ENCODE measurements at places on chromosomes 1 and 21.
A peak's percentile ranks its signal among the peaks of the same experiment; 100 is the strongest.

GRCh38 chr21:31161157-31161556 lies 122.9 kb upstream of the KRTAP19-8 start:
- no peak for DNase-seq

GRCh38 chr1:45879885-45880598 lies 76.6 kb downstream of the MAST2 start:
- DNase-seq, result no peak

DNA sequence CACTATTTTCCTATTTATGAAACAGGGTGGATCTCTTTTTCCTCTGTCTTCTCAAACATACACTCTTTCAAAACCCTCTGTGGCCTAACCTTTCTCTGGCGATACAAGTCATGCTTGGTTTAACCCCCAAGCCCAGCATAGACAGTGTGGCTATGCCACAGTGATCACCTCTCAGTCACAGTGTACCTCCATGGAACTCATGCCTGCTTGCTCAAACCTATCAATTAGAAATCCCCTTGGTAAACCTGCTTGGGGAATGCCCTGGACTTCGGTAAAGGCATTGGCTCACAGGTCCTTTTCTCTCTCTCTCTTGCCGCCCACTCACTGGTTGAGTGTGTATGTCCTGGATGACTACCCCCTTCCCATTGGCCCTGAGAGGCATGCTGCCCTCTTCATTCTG lies 147.5 kb downstream of the CYYR1 start:
- no peak for DNase-seq

DNA sequence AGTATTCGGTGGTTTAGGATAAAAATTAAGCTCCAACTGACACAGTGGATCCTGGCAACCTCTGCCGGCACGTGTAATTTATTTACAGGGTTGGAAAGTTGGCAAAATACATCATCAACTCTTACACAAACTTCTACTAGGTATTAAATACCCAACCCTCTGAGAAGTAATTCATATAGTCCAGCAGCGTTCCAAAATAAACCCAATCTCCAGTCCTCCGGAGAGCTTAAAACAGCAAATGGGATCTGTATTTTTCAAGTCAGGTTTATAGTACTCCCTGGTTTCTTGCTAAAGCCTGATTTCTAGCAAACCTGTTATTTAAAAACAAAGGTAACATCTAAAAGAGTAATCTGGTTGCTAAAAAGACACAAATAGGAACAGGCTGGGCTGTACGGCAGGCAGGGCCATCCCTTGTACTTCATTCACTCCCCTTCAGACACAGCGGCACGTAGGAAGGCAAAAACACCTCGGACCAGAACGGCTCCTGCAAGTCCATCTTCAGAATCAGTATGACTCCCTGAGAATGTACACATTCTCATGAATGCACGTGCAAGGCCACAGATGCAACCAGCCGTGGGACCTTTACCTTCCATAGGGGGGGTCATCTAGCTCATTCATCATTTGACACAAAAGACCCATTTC lies 8.6 kb downstream of the GLIS1 start:
- DNase-seq, result peak; percentile 62

DNA sequence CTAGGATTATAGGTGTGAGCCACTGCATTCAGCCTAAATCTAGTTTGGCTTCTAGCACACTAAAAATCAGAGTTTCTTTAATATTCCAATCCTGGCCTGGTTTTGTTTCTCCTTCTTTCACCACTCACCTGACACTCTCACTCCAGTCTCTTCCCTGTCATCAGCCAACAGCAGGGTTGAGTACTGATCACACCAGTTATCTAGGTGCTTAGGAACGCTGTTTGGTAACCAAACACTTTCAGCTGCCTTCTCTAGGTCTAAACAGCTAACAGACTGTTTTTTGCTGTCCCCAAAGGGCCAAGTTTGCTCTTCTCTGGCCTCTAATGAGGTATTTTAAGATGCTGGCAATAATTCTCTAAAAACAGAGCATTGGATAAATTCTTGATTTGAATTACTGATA lies 17.7 kb upstream of the FRRS1 start:
- DNase-seq, result no peak

GRCh38 chr1:53158900-53159299 lies 16.5 kb upstream of the SLC1A7 start:
- no peak for DNase-seq

- no peak for DNase-seq
Observed at GRCh38 chr1:200048244-200048643, 20.7 kb downstream of the NR5A2 start.

- DNase-seq, result no peak
Observed at GRCh38 chr1:219580009-219580676, 32.8 kb downstream of the ZC3H11B start.

DNA sequence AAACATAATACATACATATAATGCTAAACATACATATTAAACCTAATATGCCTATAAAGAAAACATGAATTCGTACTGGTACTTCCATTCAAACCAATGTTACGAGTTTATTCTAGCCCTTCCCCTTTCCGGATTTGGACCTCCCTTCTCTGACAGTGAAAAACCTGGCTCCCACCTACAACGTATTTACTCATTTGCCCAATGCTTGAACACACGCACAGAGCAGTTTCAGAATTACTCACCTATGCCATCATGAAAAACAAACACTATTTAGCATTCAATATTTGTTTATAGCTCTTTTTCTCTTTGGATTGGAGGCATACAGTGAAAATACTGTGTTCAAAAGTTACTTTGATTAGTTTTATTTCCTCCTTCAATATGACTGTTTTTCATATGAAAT lies 204.4 kb downstream of the LMX1A start:
- no peak for DNase-seq

DNA sequence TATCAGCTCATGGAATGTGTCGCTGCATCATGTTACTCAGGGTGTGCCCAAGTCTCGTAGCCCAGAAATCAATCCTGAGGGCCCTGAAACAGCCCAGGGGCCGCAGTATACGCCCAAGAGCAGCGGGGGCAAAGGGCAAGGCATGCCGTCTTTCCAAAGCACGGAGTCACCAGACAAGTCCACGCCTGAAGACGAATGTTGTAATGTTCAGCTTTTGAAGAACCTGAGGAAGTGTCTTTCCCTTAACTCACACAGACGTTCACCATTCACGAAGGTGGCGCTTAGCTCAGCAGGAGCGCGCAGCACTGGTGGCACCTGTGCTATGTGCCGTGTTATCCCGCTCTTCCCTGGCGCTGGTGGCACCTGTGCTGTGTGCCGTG lies 18.8 kb upstream of the PWP2 start:
- peak; percentile 45 for DNase-seq

GRCh38 chr1:34655206-34655874 lies 99.5 kb upstream of the GJB5 start:
- no peak for DNase-seq

DNA sequence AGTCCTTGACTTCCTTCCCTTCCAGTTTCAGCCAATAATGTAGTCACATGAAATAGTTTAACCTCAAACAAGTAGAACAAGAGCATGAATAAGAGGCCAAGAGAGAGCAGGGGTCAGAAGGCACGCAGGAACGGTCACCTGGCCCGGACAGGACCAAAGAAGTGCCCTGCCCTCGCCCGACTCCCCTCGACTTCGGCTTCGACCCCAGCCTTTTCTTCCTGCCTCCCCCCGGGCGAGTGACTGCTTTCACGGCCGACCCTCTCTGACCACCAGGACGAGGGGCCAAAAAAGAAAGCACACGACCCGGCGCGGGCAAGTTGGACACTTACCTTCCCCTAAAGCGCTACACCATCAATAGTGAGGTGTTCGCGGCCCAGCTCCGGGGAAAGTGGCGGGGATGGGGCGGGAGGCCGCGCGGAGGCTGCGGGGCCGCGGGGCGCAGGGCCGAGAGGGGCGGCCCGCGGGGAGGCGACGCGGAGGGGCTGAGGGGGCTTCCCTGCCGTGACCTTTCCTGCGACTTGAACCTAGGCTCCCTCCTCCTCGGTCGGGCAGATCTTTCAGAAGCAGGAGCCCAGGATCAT lies 519 bp downstream of the RERE start:
- peak; percentile 87 for DNase-seq

- DNase-seq, result no peak
Observed at GRCh38 chr1:109990302-109990653, 5.7 kb downstream of the AHCYL1 start.

GRCh38 chr1:59367301-59368007 lies 70.6 kb downstream of the FGGY start:
- peak; percentile 75 for DNase-seq

- peak; percentile 77 for DNase-seq
Observed at GRCh38 chr1:109240158-109241152, 8.9 kb upstream of the CELSR2 start.

- no peak for DNase-seq
Observed at GRCh38 chr21:36207577-36208320, 51.1 kb downstream of the DOP1B start.

All from lower leg skin (tissue), 4 donors.